ENCODE measurements at places on chromosomes 1 and 21.
A peak's percentile ranks its signal among the peaks of the same experiment; 100 is the strongest.

GRCh38 chr1:204928671-204929486 lies 58.2 kb downstream of the NFASC start:
- DNase-seq: no peak

DNA sequence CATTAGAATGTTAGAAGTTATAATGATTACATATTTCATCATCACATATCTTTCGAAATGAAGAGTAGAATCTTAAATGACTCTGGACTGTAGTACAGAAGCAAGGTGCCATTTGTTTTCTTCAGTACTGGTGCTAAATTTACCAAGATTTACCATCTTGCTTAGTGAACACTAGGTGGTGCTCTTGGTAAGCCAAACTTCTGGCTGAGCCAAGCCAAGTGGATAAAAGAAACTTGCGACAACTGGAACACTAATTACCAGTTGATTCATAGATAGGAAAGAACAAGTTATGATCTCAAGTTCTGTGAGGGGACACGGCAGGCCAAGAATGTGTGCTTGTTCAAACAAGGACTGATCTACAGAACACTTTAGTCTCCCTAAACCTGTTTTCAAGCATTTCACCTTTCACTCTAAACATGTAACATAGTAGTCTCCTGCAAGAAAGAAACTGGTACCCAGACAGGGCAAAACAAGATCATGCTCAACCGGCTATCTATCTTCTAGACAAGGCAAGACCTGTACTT lies 19.8 kb downstream of the SPRTN start:
- no peak for DNase-seq

DNA sequence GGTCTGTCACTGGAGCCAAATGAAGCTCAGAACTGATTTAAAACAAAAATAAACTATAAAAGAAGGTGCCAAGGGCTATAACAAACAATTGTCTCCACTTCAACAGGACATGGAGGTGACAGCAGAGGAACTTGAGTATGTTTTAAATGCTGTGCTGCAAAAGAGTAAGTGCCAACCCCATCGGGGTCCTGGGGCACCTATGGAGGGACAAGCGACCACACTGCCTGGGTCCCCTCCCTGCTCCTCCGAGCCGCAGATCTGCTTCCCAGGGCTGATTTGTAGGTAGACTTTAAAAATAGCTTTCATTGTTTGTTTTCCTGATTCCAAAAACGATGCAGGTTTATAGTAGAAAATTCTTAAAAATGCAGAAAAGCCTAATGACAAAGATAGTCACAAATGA lies 42.8 kb downstream of the CAPN9 start:
- DNase-seq: no peak

DNA sequence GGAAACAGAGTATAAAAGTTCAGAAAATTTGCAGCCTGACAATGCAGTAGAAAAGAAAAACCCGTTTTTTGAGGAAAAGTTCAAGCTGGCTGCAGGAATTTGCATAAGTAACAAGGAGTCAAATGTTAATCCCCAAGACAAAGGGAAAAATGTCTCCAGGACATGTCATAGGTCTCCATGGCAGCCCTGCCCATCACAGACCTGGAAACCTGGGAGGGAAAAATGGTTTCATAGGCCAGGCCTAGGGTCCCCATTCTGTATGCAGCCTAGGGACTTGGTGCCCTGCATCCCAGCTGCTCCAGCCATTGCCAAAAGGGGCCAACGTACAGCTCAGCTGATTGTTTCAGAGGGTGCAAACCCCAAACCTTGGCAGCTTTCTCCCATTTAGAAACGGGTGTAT lies 3.6 kb upstream of the KCNT2 start:
- DNase-seq: no peak

DNA sequence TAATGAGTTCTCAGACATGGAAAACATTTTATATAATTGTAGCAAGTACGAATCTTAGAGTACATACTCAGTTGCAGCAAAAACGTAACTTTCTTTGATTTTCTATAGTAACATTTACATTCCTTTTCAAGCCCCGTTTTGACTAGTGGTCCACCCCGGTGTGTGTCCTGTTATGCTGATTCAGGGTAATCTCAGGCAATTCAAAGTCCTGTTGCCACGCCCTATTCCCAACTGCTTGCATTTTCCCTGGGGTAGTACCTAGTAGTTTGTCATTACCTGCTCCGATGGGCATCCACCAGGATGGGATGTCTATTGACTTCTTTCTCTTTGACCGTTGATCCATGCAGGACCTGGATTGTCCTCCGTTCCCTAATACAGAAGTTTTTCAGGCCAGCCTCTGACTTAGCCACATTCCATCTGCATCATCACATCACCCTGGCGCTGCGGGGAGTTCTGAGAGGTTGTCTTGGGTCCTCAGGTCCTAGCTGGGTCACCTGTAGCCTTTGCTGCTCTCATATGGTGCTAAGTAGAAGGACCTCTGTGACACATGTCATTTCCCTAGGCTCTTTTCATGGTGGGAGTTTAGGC lies 15.0 kb upstream of the FCAMR start:
- DNase-seq: no peak

DNA sequence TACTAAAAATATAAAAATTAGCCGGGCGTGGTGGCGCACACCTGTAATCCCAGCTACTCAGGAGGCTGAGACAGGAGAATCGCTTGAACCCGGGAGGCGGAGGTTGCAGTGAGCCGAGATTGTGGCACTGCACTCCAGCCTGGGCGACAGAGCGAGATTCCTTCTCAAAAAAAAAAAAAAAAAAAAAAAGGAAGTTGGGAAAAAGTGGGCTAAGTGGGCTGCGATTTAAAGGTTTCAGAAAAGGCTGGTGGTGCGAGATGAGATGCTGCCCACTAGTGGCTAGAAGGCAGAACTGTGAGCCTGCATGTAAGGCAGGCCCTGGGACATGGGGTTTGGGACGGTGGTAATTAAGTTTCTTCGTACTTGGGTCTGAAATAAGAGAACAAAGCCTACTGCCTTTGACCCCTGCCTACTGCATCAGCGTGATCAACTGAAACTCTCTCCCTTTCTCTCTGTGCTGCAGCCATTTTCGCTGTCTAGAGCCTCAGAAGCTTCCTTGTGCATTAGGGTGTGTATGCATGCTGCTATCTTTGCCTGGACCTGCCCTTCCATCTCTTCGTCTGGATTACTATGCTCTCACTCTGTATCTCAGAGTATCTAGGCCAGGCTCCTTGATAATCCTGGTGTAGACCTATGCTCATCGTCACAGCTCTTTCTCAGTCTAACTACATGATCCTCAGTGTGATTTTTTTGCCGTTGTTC lies 12.4 kb downstream of the FMOD start:
- DNase-seq: peak; percentile 30
